Glutamatergic neuron (in vitro differentiated cells): ENCODE measurements at places on chromosomes 3 and 15.

GRCh38 chr3:124567179-124567578 lies 163.1 kb upstream of the UMPS start:
- DNase-seq, result no peak

GRCh38 chr3:73143401-73143800 lies 81.9 kb downstream of the EBLN2 start:
- no peak for DNase-seq

GRCh38 chr3:71247221-71247957 lies 336.1 kb downstream of the FOXP1 start:
- peak; percentile 76 for DNase-seq

GRCh38 chr3:48318713-48319468 lies 14.6 kb downstream of the SPINK8 start:
- DNase-seq, result no peak

DNA sequence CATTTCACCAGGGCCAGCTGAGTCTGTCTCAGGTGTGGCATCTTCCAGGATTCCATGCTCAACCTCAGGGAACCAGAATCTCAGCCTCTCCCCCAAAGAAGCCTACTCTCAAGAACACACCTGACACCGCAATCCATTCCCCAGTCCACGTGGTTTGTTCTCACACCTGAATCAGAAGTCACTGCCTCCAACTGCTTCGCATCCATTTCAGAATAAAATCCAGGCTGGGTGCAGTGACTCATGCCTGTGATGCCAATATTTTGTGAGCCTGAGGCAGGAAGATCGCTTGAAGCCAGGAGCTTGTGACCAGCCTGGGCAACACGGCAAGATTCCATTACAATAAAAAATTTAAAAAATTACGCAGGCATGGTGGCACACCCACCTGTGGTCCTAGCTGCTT lies 212.2 kb downstream of the FOXP1 start:
- DNase-seq, result no peak

DNA sequence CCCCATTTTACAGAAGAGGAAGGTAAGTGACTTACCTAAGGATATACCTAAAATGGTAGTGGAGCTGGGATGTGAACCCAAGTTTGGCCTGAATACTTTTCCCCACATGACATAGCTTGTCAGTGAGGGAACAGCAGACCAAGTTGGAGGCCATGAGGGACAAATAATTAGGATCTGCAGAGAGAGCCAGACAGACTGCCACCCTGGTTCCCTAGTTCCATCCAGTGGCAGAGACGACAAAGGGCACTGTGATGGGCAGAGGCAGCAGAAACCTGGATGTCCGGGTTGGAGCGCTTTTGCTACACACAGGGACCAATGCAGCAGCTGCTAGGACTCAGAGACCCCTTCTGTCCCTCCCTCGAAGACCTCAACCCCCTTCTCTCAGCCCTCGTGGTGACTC lies 1.2 kb downstream of the CPLX3 start:
- DNase-seq, result no peak

- DNase-seq, result no peak
These were observed 532 bp upstream of the SELENOT start for GRCh38 chr3:150602426-150603152.

- no peak for DNase-seq
These were observed 5.3 kb downstream of the AQR start for GRCh38 chr15:34964277-34964676.

DNA sequence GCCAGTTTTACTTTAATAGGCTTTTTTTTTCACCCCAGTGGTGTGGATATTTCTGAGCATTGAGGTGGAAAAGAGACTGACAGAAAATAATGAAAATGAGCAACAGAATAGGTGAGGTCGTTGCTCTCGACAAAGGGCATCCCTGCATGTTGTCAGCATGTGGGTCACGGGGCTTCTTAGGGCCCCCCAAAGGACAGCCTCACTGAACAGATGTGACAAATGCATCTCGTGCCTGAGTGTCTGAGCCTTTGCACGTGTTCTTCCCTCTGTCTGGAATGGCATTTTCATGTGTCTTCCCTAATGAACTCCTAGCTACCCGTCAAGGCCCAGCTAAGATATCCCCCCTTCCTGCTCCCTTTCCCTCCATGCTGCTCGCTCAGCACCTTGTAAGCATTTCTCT lies 31.8 kb downstream of the FAH start:
- DNase-seq, result no peak

DNA sequence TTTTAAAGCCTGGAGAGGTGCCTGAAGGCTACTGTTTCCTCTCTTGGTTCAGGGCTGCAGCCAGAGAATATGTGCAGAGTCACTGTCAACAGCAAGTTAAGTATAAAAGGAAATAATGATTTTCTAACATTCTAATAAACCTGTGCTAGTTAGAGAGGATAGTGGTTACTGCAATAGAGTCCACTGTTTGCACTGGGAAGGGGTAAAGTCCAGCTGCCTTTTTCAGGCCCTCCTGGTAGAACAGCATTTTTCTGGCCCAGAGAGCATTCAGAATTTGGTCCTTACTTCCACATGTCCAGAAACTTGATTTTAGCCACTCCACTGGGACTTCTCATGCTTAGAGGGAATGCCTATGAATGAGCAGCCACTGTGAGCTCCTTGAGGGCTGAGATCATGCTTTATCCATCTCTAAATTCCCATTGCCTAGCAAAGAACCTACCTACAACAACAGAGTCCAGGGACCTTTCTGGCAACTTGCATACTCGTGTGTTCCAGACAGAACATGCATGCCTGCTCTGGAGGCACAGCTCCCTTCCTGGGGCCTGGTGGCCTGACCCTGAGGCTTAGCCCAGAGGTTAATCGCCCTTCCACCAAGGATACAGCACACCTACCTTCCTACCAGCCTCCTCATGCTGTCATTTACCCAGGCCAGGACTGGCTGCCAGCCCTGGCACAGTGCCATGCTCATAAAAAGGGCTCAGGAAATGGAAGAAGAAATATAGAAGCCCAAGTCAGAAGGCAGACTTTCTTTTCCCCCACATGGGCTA lies 50.3 kb upstream of the ATP13A3 start:
- DNase-seq, result no peak

GRCh38 chr3:188711881-188712247 lies 459.9 kb upstream of the TPRG1 start:
- no peak for DNase-seq

DNA sequence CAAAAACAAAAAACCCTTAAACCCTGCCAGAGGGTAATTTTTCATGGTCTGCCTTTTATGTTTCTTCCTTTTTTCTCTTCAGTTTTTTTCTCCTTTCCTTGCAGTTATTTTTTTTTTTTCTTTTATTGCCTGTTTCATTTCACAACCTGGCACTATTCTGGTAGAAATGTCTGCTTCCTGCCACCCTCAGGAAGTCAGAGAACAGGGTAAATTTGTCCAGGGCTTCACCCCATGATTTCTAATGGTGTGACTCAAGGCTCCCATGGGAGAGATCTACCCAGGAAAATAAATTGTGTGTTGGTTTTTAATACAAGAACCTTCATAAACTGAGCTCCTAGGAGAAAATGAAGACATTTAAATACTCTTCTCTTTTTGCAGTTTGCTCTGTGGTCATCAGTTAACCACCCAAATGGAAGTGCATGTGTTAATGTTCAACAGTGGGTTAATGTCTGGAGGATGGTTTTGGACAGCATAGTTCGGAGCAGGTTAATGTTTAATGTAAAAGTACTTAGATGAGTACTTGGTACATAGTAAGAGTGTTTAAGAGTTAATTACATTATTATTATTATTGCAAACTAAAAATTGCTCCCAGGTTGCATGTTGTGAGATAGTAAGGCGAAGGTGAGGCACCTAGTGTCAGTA lies 45.9 kb downstream of the CGNL1 start:
- no peak for DNase-seq

GRCh38 chr15:35246451-35246850 lies 161.4 kb upstream of the NANOGP8 start:
- no peak for DNase-seq

GRCh38 chr3:106256249-106256957 lies 387.6 kb upstream of the CBLB start:
- DNase-seq, result no peak

- peak; percentile 73 for DNase-seq
These were observed 5.3 kb downstream of the CLK3 start for GRCh38 chr15:74620636-74621545.

- DNase-seq, result no peak
These were observed 79.3 kb upstream of the SKOR1 start for GRCh38 chr15:67746022-67746421.

DNA sequence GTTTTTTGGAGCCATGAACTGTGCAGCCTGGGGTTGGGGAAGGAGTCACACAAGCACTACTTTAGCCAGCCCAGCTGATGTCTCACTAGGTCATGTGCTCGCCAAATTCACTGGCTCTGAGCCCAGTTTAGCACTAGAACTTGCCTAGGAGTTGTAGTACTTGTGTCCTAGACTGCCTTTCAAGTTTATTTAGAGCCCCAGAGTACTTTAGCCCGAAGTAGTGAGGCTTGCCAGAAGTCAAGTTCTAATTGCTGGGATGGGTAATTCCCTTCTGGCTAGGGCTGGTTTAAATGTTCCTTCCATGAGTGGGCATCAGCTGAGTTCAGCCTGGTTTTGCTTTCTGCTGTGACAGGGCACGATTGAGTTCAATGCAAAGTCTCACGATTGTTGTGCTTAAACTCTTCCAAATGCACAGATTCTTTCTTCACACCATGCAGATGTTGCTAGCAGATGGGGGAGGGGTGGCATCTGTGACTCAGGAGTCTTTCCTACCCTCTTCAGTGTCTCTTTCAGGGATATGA lies 228.2 kb upstream of the ZPLD1 start:
- no peak for DNase-seq

DNA sequence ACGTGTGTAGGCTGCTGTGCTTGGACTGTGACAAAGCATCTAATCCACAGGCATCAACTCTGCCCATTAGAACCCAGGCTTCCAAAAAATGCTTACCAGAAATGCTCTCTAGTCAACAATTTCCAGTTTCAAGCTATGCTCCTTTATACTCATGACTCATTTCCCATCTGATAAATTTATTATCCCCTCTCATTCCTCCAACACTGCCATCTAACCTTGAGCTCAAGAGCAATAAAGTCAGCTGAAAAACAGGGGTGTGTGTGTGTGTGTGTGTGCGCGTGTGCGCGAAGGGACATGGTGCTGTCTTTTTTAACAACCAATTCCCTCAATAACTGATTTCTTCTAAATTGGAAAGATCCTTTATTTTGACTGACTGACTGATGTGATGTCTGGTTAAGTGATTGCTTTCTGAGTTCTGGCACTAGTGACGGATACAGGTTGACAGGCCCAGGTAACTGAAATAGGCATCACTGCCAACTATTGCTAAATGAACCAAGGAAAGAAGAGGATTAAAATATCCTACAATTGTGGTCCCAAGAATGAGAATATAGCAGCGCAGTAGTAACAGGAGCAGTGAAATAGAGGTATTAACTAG lies 405.5 kb downstream of the ZNF385D start:
- no peak for DNase-seq

DNA sequence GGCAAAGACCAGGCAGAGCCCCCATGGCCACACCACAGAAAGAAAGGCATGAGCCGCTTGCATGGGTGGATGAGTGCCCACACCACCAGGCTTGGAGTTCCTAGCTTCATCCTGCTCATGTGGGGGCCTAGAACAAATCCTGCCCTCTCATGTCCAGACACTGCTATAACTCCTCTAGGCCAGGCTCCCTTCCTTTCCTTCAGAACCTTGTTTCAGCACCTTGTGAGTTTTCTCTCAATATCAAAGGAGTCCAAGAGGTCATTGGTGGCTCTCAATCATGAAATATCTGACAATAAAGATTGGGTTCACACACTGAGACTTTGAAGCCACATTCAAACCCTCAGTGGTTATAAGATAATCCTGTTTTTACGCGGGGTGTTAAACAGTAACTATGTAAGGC lies 12.7 kb downstream of the SLC6A20 start:
- DNase-seq, result no peak

DNA sequence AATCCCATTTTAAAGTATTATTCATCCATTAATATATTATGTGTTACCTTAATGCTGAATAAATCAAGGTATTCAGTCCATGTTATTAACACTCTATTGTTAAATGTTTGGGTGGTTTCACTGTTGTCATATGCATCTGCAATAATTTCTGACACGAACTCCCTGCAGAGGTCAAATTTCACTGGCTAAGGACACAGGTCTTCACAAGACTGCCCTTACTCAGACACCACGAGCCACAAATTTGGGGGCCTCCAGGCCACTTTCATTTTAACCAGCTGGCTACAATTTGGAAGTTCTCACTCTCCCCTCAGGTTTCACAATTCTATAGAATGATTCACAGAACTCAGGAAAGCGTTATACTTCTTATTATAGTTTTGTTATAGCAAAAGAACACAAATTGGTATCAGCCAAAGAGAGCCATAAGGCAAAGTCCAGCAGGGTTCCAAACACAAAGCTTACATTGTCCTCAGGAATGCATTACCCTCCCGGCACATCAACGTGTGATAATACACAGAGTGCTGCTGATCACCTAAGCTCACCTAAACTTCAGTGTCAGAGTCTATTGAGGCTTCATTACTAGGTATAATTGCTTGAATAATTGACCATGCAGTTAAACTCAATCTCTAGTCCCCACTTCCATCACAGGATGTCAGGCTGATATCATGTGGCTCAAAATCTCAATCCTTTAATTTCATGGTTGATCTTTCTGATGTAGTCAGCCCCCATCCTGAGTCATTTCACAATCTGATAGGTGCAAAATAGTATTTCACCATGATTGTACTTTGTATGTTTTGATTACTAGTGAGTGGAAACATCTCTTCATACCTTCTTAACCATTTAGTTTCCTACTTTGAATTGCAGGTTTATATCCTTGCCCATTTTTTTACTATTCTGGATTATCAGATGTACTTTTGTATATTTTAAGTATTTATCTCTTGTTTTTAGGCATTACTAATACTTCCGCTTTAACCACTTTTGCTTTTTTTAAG lies 441.4 kb upstream of the AGTR1 start:
- DNase-seq, result no peak

- no peak for DNase-seq
These were observed 138.4 kb downstream of the PLCL2 start for GRCh38 chr3:17023006-17023664.
